ENCODE measurements at places on chromosomes 6 and 20. TPM values are rescaled to one million over a fixed set of nuclear protein-coding genes. Genes with fewer than 3 reads are reported as not detected.

Gene NDUFAF4
- 34.3 TPM for total RNA-seq

Gene NKX2-2
- not detected for total RNA-seq

Gene CLVS2
- not detected for total RNA-seq

Gene NTSR1
- total RNA-seq = 1.5 TPM

Gene TGM3
- not detected for total RNA-seq

Gene CD93
- 1.7 TPM for total RNA-seq

Gene C20orf141
- not detected for total RNA-seq

Gene DBNDD2
- total RNA-seq = 9.0 TPM

Gene OR2H2
- not detected for total RNA-seq

Gene RNF114
- 55.8 TPM for total RNA-seq

Gene TAGAP
- total RNA-seq = 67.9 TPM

Gene NELFCD
- total RNA-seq = 90.1 TPM

Gene APCDD1L
- not detected for total RNA-seq

Gene TGM2
- 0.21 TPM for total RNA-seq
